ENCODE measurements at places on chromosomes 13 and 19. TPM values are rescaled to one million over a fixed set of nuclear protein-coding genes. Genes with fewer than 3 reads are reported as not detected.

DNA sequence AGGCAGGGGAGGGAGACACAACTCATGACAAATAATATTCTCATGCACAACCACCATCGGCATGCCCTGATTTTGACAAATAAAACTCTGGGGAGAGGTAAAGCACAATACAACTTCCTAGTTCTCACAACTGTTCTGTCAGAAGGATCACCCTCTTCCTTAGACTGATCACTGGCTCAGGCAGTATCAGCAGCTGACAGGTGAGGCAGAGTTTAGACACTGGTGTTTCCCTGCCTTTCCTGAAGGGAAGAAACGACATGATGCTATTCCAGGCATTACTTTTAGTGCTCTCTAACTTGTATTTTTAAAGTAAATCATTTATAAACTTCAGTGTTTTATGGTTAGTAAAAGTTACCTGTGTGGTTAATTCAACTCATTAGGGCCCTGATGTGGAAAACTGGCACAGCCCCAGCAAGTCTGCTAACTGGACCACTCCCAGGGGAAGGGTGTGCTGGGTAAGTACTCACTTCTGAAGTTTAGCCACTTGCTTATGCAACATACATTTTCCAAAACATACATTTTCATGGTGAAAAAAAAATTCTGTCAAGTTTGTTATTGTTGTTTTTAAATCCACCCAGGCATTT, 82.8 kb downstream of the CRYL1 start:
- no peak for DNase-seq

- DNase-seq, result no peak
These were observed 5.9 kb downstream of the STARD13 start for GRCh38 chr13:33279414-33280278.

DNA sequence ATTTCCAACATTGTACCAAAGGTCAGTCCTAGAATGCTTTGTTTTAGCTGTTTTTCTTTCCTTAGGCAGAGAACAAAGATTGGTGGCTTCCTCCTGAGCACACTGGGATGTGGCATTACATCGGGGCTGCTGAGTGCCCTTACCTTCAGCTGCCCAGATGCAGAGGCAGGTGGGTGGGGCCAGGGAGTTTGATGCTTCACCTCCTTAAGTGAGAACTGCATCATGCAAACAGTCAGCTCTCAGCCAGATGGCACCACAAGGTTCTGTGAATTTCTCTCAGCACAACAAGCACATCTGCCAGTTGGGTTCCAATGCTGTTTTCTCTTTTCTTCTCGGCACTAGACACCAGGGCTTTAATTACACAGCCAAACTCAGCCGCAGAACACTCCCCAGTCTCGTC, 87.4 kb upstream of the UBL3 start:
- no peak for DNase-seq

GRCh38 chr13:87123987-87124784, 547.0 kb upstream of the SLITRK5 start:
- DNase-seq, result no peak

LAIR2 gene
- not detected for total RNA-seq
